ENCODE measurements at places on chromosomes 3 and 15.

GRCh38 chr3:102016417-102016816 lies 167.1 kb downstream of the NFKBIZ start:
- H3K36me3 ChIP-seq: peaks cover 2% of the 10 kb centered on the region
- peaks cover 12% of the 10 kb centered on the region for H3K4me1 ChIP-seq
- no peaks in the 10 kb centered on the region for H3K27me3 ChIP-seq
- DNase-seq: no peak
- H3K27ac ChIP-seq: no peak overlapping the region
- no peak overlapping the region for H3K4me3 ChIP-seq

DNA sequence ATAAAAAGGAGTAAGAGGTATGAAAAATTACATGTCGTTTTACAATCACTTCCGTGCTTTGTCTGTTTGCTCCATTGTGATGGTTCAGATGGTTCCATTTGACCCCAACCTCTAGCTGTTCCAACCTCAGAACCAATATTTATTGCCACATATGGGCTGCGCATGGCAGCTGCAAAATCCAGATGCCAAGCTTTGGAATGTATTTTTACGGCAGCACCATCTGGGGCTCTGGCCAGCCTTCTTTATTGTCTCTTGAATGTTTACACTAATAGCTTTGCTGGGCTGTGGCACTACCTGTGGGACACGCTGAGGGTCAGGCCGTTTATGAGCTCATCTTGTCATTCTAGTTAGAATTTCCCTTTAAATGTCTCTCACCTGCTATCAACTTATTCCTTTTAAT lies 219.8 kb downstream of the ROBO2 start:
- DNase-seq: no peak
- no peaks in the 10 kb centered on the region for H3K36me3 ChIP-seq

DNA sequence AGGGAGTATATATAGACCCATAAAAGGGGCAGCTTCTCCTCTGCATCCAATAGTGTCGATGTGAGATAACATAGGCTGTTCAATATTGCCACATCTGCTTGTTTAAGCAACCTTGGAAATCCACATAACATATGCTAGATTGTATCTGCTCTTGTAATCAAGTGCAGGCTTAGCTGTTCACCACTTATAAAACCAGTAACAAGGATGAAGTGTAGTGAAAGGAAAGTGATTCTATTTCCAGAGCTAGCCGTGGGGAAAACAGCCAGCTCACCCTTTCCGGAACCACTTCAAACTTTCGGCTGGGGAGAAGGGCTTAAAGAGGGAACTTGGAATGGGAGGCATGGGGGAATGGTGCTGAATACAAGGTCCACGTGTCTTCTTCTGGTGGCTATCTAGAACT lies 204.0 kb downstream of the TAFA4 start:
- H3K36me3 ChIP-seq: no peaks in the 10 kb centered on the region
- H3K4me1 ChIP-seq: no peaks in the 10 kb centered on the region

- H3K27me3 ChIP-seq: peaks cover 19% of the 10 kb centered on the region
- DNase-seq: no peak
Measured at GRCh38 chr15:42085236-42085605, 9.1 kb downstream of the PLA2G4D start.

DNA sequence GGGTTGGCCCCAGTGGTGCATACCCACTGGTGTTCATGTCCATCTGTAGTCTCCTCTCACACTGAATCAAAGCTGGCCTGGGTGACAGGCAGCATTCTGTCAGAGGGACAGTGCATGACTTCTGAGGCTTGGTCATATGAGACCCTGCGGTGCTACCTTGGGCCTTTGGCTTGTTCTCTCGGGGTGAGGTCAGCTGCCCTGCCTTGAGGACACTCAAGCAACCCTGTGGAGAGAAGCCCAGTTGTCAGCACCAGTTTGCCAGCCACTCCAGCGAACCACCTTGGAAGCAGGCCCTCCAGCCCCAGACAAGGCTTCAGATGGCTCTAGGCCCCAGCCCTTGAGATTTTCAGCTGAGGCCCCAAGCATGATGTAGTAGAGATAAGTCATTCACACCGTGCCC lies 16.9 kb upstream of the RAB7A start:
- no peak overlapping the region for H3K4me3 ChIP-seq
- no peaks in the 10 kb centered on the region for H3K36me3 ChIP-seq
- DNase-seq: no peak
- H3K4me1 ChIP-seq: no peaks in the 10 kb centered on the region

GRCh38 chr3:23501201-23501802 lies 298.2 kb downstream of the UBE2E2 start:
- no peak for DNase-seq
- H3K4me3 ChIP-seq: no peak overlapping the region

Measured in memory B cell (primary cell).